GM12878 (cell line): ENCODE measurements at places on chromosomes 16 and 17. TPM values are rescaled to one million over a fixed set of nuclear protein-coding genes. Genes with fewer than 3 reads are reported as not detected.

Gene SLC35G6
- not detected in 2 replicates for total RNA-seq

Gene SPATA22
- total RNA-seq: not detected in 2 replicates

Gene SCGB1C2
- total RNA-seq: not detected in 2 replicates

DNA sequence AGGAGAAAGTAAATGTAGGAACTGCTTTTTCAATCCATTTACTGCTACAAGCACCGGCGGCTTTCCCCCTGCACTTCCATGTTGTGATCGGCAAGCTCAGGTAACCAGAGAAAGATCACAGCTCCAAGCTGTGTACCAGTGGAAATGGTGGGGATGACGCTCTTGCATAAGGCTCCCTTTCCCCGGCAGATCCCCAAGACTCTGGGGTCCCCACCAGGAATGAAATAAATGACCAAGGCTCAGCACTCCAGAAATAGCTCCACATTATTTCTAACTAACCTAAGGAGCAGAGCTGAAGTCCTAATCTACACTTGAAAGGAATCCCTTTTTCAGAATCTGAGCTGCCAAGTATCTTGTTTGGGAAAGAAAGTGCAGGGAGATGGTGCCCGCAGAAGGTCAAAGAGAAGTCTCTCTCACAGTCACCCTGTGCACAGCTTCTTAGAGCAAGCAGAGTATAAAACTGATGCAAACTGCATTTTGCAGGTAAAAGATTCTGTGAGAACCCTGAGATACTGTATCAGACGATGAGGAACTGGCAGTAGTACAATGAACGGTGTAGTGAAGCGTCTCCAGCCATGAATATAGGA is 11.1 kb downstream of the GRB2 start:
- H3K36me3 ChIP-seq: peaks cover 3% of the 10 kb centered on the region
- H3K27ac ChIP-seq: peak overlapping the region; percentile 57
- H3K4me3 ChIP-seq: peak overlapping the region; percentile 77
- peaks cover 24% of the 10 kb centered on the region for H3K4me1 ChIP-seq

DNA sequence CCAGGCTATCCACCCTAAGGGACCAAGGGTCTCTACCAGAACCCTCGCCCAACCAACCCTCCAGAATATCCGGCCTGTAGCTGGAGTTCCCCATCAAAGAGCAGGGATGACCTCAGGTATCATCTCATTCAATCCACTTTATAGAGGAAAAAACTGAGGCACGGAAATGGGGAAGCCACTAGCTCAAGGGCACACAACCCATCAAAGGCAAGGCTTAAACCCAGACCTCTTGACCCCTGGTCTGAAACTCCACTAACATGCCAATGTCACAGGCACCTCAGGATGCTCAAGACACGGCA is 1.6 kb downstream of the TBC1D10B start:
- peak overlapping the region; percentile 64 for H3K27ac ChIP-seq
- H3K27me3 ChIP-seq: no peaks in the 10 kb centered on the region
- H3K4me3 ChIP-seq: peak overlapping the region; percentile 97
- peaks cover 4% of the 10 kb centered on the region; the same call in 1 of the 2 replicates for H3K36me3 ChIP-seq

DNA sequence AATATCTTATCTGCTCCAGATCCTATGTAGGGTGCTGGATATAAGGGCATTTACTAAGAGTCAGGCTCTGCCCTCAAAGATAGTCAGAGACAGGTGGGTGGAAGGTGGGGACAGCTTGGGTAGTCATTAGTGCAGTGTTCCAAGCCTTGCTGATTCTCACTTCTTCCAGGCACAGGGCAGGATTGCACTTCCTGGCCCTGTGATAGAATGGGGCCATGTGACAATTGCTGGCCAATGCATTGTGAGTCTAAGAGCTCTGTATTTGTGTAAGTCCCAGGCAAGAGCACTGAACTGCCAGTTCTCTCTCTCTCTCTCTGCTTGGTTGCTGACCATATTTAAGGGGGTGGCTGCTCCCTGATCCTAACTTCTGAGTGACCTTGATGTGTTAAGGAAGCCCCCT is 112.1 kb downstream of the C16orf78 start:
- no peak overlapping the region for H3K4me3 ChIP-seq
- peaks cover 2% of the 10 kb centered on the region; the same call in 1 of the 2 replicates for H3K27me3 ChIP-seq
- no peak overlapping the region for H3K27ac ChIP-seq
